HuH-7 (cell line): ENCODE measurements at places on chromosomes 11 and 22.

GRCh38 chr11:104678408-104678807 lies 219.9 kb downstream of the CASP12 start:
- no peak for DNase-seq

DNA sequence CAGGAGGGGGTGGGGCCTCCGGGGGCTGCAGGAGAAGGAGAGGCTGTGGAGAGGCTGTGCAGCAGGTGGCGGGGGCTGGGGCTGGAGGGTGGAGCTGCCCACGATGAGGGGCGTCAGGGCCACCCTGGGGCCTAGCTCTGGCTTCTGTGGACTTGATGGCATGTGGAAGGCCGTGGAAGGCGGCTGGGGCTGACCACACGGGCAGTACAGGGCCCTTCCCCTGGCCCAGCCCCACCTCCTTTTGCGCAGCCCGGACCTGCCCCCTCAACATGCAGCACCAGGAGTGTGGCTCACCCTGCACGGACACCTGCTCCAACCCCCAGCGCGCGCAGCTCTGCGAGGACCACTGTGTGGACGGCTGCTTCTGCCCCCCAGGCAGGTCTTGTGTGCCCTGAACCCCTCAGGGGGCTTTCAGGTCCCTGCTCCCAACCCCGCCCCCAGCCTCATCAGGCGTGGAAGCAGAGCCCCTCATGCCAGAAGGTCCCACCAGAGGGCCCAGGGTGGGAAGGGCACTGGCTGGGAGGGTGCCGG lies 6.1 kb downstream of the MUC5B start:
- no peak for DNase-seq

GRCh38 chr11:88435415-88435814 lies 97.9 kb upstream of the CTSC start:
- no peak for DNase-seq

- DNase-seq = peak; percentile 96
These were observed 4.4 kb upstream of the TPCN2 start for GRCh38 chr11:69044111-69045013.

- DNase-seq = peak; percentile 32
These were observed at the start of gene PRRG4 for GRCh38 chr11:32829680-32830412. PRRG4 (plus strand) TSS chr11:32829927; CDS start chr11:32830530, 603 bp downstream.

DNA sequence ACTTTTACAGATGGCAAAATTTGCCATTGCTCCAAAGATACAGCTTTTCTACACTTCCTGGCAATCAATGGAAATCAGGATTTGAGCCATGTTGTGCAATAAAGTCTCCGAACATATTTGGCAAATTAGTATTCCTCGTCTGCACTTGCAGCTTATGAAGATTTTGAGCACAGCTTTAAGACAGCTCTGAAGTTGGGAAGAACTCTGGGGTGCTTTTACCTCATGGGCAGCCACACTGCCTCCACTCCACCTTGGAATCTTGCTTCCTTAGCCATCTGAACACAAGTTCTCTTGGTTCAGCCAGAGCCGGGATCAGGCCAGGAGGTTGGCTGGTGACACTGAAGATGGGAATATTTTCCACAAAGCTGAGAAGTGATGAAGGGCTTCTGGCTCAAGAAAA lies 191.2 kb downstream of the CWF19L2 start:
- DNase-seq = no peak

GRCh38 chr11:66546368-66546965 lies at the start of gene ACTN3:
ACTN3 (plus strand) TSS chr11:66546903; CDS start chr11:66546938, 35 bp downstream.
- DNase-seq = peak; percentile 95

DNA sequence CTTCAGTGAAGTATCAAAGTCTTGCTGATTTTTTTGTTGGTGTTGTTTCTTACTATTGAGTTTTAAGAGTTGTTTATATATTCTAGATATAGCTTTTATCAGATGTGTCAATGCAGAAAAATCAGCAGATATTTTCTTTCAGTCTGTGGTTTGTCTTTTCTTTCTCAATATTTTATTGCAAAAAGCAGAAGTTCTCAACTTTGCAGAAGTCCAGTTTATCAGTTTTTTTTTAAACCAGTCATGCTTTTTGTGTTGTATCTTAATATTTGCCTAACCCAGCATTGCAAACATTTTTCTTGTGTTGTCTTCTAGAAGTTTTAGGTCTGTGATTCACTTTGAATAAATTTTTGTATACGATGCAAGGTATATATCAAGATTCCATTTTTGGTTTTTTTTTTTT lies 7.0 kb downstream of the ASRGL1 start:
- DNase-seq = no peak

GRCh38 chr11:2451336-2451735 lies 6.5 kb downstream of the KCNQ1 start:
- DNase-seq = no peak
